ENCODE measurements at places on chromosomes 3 and 15.

- DNase-seq, result no peak
Measured at GRCh38 chr3:173688216-173688842, 290.8 kb downstream of the NLGN1 start.

- no peak for DNase-seq
Measured at GRCh38 chr3:37856381-37856780, 5.3 kb upstream of the CTDSPL start.

DNA sequence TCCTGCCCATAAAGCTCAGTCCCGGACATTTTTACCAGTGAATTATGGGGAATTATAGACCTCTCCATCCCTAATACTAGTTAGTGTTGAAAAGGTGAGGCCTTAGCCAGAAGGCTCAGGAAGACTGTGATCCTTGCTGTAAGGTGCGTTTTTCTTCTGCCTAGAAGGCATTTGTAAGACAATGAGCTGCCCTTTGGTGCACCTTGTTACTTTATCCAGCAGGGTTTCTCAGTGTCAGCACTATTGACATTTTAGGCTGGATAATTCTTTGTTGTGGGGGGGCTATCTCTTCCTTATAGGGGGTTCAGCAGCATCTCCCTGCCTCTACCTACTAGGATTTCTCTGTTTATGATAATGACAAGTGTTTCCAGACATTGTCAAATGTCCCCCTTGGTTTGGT, 108.1 kb upstream of the ABHD17C start:
- DNase-seq, result no peak

DNA sequence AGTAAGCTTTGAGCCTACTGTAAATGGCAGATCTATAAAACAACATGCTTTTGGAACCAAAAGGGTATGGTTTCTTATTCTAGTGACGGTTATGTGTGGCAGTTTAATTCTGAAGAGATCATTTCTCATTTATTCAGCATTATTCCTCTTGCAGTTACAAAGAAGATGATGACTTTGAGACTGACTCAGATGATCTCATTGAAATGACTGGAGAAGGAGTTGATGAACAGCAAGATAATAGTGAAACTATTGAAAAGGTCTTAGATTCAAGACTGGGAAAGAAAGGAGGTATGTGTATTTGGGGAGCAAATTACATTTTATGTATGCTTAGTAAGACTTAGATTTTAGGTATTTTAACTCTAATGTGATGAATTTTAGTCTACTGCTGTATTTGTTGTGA, 41.5 kb downstream of the CHD2 start:
- no peak for DNase-seq

GRCh38 chr3:170829546-170830272, 40.3 kb downstream of the RPL22L1 start:
- DNase-seq, result no peak

DNA sequence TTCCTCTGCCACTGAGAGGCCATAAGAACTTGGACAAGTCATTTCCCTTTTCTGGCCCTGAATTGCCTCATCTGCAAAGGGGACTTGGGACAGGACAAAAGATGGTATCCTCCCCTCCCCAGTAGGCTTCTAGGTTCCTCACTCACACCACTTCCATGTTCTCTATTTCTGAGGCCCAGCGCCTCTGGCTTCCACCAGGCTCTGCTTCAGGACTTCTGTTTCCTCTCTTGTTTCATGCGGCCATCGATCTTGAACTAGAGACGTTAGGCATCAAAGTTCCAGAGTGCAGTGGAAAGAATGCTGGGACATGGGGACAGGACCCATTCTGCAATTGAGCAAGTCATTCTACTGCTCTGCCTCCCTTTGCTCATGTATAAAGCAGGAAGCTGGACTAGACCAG, 1.7 kb downstream of the TM4SF4 start:
- no peak for DNase-seq

DNA sequence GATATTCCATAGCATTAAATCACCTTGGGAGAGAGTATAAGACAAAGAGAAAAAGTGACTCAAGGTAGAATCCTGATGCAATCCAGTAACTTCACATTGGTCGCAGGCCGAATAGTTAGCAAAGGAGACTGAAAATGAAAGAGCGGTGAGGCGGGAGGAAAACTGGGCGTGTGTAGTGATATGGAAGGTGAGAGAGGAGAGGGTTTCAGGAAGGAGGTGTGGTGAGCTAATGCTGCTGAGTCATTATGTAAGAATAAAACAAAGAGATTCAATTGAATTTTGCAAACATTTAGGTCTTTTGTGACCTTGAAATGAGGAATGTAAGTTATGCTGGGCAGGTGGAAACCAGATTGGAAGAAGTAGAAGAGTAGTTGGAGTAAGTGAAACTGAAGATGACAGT, 235.3 kb downstream of the C3orf38 start:
- DNase-seq, result no peak

DNA sequence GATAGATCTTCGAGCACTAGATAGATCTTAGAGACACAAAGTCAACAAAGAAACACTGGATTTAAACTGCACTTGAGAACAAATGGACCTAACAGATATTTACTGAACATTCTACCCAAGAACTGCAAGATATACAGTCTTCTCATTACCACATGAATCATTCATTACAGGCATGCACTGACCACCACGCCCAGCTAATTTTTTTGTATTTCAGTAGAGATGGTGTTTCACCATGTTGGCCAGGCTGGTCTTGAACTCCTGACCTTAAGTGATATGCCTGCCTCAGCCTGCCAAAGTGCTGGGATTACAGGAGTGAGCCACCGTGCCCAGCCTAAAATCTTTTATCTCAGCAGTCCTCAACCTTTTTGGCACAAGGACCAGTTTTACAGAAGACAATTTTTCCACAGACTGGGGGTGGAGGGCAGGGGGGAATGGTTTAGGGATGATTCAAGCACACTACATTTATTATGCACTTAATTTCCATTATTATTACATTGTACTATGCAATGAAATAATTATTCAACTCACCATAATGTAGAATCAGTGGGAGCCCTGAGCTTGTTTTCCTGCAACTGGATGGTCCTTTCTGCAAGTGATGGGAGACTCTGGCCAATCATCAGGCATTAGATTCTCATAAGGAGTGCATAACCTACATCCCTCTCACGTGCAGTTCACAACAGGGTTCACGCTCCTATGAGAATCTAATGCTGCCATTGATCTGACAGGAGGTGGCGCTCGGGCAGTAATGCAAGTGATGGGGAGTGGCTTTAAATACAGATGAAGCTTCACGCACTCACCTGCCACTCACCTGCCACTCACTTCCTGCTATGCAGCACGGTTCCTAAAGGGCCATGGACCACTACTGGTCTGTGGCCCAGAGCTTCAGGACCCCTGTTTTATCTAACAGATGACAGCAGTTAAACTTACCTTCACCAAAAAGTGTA, 21.7 kb downstream of the CSNK1G1 start:
- no peak for DNase-seq

DNA sequence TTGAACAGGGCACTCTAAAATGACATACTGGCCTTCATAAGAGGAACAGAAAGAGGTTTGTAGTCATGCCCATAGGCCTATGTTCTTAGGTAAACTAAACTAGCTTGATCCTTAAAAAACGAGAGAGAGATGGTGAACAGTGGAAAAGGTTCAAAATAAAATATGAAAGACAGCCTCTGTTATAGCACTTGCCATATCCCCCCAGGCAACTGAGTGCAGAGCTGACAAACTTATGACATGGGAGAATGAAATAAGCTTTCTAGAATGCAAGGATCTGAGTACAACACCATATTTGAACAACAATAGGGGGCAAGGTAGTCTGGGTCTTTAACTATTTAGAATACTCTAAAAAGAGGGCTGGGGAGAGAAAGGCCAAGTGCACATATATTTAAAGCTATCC, 700.6 kb upstream of the CFAP20DC start:
- DNase-seq, result no peak

DNA sequence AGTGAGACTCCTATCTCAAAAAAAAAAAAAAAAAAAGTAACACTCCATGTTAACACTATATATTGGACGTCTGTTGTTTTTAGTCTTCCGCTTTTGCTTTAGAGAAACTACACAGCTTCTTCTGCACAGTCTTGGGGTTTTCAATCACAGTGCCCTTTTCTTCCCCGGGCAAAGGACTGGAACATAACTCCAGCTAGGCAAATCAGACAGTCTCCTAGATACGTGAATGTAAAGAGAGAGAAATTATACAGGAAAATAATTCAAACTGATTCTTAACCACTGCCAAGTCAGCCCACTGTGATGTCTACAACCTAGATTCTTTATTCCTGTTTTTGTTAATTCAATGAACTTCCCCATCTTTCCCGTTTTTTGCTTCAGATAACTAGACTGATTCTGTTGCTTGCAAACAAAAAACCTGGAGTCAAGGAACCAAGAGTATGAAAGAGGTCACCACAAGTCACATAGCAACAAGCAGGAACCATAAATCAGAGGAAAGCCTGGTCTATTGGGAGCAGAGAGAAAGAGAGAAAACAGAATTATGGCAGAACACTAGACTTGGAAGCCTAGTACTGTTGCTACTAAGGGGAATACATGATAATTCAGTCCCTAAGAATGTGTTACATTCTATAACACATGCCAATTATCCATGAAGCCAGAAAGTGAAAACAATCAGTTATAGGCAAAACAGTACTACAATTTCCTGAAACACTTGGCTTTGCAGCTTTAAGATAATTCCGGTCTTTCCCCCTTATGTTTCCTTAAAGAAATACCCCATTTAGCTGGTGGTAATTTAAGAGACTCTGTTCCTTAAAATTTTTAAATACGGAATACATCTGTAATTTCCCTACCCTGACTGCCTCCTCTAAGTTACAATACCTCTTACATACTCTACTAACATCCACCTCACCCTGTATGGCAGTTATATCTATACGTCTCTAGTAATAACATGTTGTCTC, 63.1 kb downstream of the TBL1XR1 start:
- no peak for DNase-seq

GRCh38 chr3:123883701-123884202, 380 bp downstream of the MYLK start:
- DNase-seq, result no peak

DNA sequence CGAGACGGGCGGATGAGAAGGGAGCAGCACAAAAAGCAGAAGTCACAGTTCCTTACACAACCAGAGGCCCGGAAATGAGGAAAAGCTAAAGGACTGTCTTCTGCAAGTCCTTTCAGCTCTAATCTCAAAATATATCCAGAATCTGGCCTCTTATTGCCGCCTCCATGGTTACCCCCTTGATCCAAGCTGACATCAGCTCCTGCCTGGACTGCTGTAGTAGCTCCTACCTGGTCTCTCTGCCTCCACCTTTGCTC, 324.0 kb upstream of the ROPN1 start:
- no peak for DNase-seq

DNA sequence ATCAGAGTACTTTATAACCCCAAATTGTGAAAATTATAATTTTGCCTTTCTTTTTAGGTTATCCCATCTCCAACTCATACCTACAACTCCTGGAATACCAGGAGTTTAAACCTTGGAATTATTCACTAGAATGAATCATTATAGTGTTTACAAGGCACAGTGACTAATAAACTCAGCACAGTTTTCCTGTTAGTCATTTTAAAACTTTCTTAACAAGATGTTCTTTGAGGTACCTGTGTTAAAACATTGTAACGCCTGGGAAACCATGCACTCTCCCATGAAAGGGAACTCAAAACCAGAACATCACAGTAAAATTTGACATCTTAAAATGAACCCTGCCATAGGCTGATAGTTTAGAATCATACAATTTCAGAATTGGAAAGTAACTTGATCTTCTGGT, 132.4 kb upstream of the OSTN start:
- no peak for DNase-seq

GRCh38 chr15:92025706-92026270, 172.3 kb downstream of the SLCO3A1 start:
- no peak for DNase-seq

DNA sequence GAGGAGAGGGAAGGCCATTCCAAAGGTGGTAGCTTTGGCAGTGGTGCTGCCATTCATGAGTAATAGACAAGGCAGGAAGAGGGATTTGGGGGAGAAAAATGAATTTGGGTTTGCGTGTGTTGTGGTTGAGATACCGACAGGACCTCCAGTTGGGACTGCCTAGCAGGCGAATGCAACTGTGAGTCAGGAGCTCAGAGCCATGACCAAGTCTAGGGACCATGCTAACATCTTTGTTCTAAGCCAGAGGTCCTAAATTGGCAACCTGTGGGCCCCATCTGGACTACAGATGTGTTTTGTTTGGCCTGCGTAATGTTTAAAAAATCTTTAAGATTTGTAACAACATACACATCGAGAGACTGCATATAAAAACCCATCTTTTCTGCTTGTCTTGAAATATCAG, 61.6 kb downstream of the SAMMSON start:
- DNase-seq, result no peak

DNA sequence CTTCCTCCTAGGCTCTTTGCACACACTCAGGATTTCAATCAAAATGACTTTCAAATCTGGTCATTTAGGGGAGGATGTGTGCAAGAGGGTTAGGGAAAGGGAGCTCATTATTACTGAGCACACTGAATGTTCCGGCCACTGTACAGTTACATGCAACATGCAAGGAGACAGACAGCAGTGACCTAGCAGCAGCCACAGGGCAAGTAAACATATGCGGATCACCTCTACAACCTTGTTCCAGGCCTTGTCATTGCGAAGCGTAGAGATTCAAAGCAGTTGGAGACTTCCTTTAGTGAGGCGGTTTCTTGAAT, 837.6 kb downstream of the AGBL1 start:
- no peak for DNase-seq

DNA sequence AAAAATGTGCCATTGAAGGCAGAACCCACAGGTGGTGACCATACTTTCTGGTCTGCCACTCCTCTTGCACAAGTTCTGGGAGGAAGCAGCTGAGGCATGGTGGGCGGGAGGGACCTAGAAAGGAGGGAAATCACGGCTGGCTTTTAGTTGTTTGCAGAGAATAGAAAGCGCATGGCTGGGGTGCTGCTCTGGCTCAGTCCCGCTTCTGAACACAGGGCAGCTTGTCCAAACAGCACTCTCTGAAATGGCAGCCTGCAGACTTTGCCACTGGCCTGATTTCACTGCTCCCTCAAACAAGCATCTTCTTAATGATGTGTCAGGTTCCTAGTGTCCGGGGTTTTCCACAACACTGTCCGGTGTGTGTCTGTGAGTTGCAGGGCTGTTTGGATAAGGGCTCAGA, 76.7 kb downstream of the AAGAB start:
- DNase-seq, result no peak

DNA sequence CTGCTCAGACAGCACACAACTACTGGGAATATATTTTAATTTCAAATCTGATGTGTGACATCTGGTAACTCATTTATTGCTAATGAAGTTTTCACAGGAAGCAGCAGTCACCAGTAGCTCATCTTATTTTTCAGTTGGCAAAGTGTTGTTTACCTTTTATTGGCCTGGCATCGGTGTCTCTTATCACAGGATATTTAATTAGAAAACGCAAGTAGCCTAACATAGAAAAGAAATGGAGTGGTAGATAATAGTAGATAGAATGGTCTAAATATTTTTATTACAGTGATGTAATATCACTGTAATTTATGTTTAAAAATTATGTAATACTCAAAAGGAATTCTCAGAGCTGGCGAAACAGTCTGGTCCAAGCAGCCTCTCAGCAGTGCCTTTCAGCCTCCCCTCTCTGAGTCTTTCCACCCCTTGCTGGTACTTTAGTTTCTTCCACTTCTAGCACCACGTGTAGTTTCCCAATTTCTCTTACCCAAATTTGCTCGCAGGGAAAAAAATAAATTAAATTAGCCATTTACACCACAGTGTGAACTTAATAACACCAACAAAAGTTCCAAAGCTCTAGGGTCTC, 31.9 kb downstream of the AGTR1 start:
- no peak for DNase-seq
